Pons (tissue), 1 donor: ENCODE measurements at places on chromosomes 7 and 10.

- no peak for DNase-seq
Measured at GRCh38 chr7:49023345-49024328, 99.3 kb downstream of the CDC14C start.

DNA sequence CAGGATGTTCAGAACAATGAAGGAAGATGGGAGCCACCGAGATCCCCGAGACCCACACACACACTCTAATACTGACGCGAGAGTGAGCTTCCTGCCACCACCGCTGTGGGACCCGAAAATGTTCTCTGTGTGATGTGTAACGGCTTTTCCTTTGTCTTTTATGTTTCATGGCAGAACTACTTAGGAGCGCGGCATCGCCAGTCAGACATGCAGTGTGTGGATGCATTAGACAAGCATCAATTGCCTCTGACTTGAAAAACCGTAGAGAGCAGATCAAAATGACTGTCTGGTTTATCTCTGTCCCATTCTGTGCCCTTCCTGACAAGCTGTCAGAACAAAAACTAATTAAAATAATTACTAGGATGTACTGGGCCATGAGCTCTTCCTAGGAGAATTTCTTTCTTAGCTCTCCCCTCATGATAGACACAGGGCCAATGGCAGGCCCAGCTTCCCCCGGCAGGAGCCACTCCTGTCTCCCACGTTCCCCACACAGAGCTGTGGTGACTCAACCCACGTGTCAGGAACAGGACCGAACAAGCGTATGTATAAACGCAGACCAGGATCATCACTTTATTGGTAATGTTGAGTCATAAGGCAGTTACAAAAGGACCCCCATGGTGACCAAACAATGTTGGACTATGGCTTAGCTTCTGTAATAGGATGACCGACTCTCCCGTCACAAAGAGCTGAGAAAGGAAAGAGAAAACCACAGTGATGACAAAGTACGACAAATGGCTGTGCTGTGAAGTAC lies 705.0 kb downstream of the PARD3 start:
- no peak for DNase-seq

- DNase-seq = peak; percentile 61
Measured at GRCh38 chr10:102422545-102423129, 2.0 kb downstream of the FBXL15 start.

DNA sequence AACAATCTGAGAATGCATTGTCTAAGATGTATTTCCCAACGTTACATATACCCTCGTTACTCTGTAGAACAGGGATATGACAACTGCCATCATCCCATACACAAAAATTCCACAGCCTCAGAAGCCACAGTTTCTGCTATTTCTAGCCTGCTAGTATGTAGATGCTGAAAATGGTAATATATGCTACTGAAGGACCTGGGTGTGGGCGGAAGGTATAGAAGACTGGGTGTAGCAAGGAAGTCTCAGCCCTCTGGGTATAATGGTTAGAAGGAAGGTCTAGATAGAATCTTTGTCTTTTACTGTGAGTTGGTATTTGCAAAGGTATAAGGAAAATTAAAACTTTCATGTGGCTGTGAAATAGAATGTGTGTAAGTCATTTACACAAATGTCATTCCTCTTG lies 79.2 kb upstream of the HPS1 start:
- DNase-seq = no peak

DNA sequence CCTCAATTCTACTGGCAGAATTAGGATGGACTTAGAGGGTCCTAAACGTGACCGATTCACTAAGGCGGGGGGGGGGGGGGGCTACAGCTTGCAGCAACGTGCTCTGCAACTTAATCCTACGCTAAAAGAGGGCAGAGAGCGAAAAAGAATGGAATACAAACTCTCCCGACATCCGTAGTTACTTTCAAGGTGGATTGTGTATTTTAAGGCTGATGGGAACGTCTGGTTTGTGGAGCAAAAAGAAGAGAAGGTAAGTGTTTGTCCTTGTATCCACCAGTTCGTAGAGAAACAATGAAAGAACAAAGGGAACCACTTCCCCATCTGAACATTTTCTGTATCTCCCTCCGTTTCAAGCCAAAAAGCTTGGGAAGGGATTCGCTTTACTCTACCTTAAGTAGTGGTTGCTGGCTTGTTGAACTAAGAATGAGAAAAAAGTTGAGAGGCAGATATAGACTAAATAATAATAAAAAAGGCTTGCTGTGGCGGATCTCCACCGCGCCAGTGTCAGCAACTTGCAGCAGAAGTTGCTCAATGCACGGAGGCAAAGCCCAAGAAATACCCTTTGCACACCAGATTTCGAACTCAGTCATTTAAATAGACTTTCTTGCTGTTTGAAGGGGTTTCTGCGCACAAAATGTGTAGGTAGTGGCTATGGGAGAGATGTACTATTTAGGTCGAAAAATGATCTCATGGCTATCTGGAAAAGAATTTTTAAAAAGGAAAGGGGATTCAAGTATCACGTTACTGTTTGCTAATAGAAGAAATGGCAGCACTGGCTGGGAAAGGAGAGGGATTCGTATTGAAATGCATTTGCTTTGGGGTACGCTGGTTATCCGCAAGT lies 736 bp downstream of the SKIDA1 start:
- peak; percentile 68 for DNase-seq

DNA sequence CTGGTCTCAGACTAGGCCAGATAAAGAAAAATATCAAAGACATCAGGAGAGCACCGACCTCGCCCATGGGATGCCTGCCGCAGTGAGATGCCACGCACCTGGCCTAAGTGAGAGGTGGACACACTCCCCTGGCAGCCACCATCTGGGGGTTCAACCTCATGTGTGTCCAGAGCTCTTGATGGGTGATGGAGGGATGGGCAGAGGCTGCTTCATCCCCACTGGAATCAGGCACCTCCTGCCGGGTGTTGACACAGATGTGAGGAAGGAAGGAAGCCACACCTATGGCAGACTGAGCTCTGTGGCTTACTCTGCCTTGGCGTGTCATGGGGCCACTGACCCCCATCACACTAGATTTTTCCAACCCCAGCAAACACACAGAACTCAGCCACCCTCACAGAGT lies 11.4 kb downstream of the ZNF488 start:
- no peak for DNase-seq

- DNase-seq = peak; percentile 69
Measured at GRCh38 chr7:47574482-47575329, 7.2 kb downstream of the TNS3 start.

- DNase-seq = no peak
Measured at GRCh38 chr10:30433306-30433729, 666 bp upstream of the MAP3K8 start.

DNA sequence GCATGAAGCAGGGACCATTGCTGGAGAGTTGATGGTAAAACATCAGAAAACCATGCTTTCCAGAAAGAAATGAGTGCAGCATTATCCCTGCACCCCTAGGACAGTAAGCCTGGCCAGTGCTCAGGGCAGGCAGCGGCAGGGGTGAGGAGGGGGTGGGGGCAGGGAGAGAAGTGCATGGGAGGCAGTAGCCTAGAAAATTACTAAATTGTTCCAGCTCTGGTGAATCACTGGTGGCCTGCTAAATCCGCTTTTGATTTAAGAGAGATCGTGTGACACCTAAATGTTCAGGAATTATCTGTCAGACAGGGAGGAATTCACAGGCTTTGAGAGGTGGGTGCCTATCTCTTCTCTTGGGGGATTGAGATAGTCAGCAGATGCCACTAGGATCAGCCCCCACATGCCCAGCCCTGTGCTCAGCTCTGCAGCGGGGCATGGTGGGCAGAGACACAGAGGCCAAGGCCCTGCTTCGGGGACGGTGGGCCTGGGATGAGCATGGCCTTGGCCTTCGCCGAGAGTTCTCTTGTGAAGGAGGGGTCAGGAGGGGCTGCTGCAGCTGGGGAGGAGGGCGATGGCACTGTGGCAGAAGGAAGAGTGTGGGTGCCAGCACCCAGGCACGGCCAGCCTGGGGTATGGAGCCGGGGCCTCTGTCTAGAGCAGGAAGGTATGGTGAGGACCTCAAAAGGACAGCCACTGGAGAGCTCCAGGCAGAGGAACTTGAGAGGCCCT lies 5.0 kb upstream of the AQP1 start:
- no peak for DNase-seq

- no peak for DNase-seq
Measured at GRCh38 chr7:114540291-114540690, 125.7 kb downstream of the FOXP2 start.

DNA sequence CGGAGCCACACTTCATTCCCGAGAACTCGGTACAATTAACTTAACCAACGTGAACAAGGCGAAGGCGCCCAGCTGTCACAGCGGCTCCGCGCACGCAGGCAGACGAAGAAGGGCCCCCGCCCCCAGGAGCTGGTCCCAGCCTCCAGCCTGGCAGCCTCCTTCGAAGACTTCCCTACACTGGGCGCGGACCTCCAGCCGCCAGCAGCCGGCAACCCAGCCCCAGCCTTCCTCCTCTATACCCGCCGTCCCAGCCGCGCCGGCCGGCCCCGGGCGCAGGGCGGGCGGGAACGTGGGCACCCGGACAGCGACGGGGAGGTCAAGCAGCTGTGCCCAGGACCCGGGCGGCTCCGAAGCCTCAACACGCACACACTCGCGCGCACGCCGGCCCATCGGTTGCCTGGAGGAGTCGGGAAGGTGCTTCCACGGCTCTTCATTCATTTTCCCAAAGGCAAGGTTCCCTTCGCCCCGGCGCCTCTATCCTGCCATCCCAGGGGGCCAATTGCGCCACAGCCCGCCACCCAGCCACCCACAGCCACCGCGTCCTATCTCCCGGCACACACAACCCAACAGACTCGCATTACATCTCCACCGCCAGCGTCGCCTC lies 1.6 kb downstream of the CHST15 start:
- DNase-seq = no peak

GRCh38 chr10:70598857-70599295 lies 3.7 kb downstream of the PRF1 start:
- no peak for DNase-seq

GRCh38 chr10:101219139-101219945 lies 9.9 kb downstream of the LBX1 start:
- no peak for DNase-seq

- DNase-seq = peak; percentile 17
Measured at GRCh38 chr10:100516847-100517246, 2.8 kb downstream of the SEC31B start.

DNA sequence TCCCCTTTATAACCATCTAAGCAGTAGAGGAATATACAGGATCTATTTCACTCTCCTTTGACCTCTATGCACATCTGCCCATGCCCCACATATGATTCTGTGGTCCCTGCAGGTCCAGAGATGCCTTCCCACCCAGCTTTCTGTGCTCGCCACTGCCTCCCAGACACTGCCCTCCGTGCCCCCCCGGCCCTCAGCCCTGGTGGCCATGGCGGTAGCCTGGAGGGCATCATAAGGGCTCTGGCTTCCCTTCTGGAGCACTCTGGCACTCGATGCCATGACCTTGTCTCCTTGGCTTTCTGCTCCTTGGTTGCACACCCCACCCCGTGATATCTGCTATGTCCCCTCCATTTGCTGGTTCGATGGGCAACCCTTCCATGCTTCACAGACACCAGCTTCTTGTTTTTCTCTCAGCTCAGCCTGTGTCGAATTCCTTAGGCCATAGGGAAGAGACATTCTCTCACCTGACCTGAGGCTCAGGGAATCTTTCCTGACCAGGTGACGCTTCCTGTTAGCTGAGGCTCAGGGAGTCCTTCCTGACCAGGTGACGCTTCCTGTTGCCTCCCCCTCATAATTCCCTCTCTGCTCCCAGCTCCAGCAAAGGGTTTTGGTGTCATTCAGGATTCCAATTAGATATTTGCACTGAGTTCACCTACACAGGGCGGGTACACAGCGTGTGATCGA lies 100.4 kb upstream of the GLI3 start:
- DNase-seq = no peak

- DNase-seq = no peak
Measured at GRCh38 chr10:14579405-14579804, 195.3 kb downstream of the FAM107B start.

- no peak for DNase-seq
Measured at GRCh38 chr10:102564209-102564834, 60.5 kb downstream of the SUFU start.

GRCh38 chr7:96833676-96834453 lies 124.2 kb upstream of the SEM1 start:
- DNase-seq = no peak

GRCh38 chr7:104603957-104604356 lies 275.6 kb downstream of the LHFPL3 start:
- DNase-seq = no peak

DNA sequence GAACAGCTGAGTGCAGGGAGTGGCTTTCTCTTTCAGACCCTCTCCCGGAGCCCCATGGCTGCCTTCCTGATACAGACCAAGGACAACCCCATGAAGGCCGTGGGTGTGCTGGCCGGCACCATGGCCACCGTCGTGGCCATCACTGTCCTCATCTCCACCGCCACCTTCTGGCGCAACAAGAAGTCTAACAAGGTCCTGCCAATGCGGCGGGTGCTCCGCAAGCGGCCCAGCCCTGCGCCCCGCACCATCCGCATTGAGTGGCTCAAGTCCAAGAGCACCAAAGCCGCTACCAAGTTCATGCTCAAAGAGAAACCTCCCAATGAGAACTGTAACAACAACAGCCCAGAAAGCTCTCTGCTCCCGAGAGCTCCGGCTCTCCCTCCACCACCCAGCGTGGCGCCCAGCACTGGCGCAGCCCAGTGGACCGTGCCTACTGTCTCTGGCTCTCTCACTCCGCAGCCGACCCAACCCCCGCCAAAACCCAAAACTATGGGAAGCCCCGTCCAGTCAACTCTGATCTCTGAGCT lies 11.2 kb downstream of the LRIT2 start:
- DNase-seq = no peak

GRCh38 chr10:1732564-1732996 lies 4.7 kb downstream of the ADARB2 start:
- DNase-seq = no peak

GRCh38 chr10:49410365-49411074 lies 14.6 kb upstream of the DRGX start:
- no peak for DNase-seq

DNA sequence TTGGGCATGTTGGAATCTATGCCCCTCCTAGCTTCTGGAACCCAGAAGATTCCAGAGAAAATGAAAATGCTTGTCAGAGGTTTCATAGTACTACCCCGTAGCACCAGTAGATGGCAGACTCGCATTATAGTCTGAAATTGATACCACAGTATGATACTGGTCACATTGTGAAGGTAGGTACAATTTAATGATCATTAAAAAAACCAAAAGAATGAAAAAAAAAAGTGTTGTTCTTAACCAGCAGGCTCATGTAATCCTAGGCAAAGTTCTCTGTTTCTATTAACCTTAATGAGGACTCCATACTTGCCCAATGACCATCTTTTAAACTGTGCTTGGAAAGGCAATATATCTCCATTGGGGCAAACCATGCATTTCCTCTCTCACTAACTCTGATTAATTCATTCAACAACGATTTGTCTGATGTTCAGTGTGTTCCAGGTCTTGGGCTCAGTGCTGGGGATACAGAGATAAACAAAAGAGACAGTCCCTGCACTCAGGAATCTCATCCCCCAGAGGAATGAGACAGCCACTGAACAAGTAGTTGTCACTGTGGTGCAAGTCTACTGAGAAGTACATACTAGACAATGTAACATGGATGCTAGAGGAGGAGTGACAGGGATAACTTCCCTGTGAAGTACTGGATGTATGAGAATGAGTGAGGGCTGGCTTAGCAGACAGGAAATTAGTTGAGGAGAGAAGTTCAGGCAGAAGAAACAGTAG lies 223.5 kb upstream of the PHYHIPL start:
- DNase-seq = peak; percentile 87
